Heart left ventricle (tissue), 16 donors: ENCODE measurements at places on chromosomes 13 and 19. TPM values are rescaled to one million over a fixed set of nuclear protein-coding genes. Genes with fewer than 3 reads are reported as not detected.

- DNase-seq, result no peak
Observed at GRCh38 chr19:892243-892893, 619 bp downstream of the MED16 start.

DNA sequence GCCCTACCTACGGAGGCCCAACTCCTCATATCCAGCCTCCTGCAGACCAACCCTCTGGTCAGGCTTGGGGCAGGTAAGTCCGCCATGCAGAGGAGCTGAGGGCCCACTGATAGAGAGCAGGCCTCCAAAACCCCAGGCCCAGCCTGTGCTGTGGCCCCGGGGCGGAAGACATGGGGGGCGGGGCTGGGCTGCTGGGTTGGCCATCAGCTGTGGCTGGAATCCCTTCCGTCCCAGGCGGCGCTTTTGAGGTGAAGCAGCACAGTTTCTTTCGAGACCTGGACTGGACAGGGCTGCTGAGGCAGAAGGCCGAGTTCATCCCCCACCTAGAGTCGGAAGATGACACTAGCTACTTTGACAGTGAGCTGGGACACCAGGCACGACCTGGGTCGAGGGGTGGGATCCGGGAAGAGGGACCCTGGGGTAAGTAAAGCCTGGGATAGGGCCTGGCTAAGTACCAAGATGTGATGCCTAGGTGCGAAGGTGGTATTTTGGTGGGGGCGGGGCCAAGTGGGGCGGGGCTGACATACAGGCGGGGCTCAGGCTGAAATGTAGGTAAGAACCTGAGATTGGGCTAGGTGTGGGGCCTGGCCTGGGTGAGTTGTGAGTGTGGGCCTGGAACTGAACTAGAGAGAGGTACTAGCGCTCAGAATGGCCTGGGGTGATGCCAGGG is 15.4 kb downstream of the DNASE2 start:
- DNase-seq, result no peak

GRCh38 chr19:5179256-5179655 is 161.4 kb downstream of the PTPRS start:
- DNase-seq, result no peak

DNA sequence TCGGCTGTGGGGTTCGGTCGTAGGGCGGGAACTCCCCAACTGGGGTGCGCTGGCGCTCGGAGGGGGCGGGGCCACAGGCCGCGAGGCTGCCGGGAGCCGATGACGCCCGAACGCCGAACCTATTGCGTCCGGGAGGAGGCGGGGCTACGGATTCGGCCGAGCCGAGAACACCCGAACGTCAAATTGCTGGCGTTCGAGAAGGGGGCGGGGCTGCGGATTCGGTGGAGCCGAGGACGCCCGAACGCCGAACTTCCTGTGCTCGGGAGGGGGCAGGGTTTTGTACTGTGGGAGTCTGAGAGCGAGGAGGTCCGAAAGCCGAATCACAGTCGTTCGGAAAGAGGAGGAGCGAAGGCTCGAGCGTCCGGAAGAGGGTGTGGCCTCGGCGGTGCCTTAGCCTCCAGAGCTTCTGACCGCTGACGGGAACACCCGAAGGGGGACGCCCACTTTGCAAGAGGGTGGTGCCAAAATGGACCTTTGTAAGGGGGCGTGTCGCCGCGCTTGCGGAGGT is 551 bp upstream of the TSEN34 start:
- peak; percentile 99 for DNase-seq

GRCh38 chr13:85970727-85971126 is 171.5 kb upstream of the SLITRK6 start:
- no peak for DNase-seq

- no peak for DNase-seq
Observed at GRCh38 chr19:52742516-52742915, 7.7 kb upstream of the ZNF611 start.

GRCh38 chr13:65330691-65331090 is 1899.4 kb downstream of the PCDH9 start:
- DNase-seq, result no peak

Gene UTP14C
- total RNA-seq, result 11.9 TPM

Gene SIGLEC5
- total RNA-seq, result 0.28 TPM

Gene KIRREL2
- not detected for total RNA-seq
